ENCODE measurements at places on chromosomes 2 and 18.

DNA sequence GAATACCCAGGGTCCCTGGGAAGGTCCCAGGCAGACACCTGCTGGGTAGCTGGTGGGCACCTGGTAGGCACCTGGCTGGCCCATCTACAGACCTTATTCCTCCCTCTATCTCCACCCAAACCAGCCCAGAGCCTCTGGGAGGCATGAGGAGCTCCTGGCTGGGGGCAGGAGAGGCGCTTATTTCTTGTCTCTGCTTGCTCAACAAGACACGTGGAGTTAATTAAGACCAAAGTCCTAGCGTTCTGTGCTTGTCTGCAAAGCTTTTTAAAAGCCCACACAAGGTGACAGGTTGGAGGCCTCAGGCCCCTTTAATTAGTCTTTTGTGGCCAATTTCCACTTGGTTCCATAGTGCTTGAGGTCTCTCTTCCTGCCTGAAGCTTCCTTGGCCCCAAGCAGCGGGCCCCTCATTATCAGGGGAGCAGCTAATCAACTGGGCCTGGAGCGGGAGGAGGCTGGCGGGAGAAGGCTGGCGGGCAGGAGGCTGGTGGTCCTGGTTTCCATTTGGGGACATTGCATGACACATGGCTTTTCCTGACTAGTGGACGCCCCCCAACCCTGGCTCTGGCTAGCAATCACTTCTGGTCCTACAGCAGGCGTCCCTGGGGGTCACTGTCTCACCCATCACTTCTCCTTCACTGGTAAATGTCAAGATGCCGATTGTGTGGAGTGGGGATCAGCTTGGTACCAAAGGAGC is 65.4 kb upstream of the HDAC4 start:
- no peak for DNase-seq

DNA sequence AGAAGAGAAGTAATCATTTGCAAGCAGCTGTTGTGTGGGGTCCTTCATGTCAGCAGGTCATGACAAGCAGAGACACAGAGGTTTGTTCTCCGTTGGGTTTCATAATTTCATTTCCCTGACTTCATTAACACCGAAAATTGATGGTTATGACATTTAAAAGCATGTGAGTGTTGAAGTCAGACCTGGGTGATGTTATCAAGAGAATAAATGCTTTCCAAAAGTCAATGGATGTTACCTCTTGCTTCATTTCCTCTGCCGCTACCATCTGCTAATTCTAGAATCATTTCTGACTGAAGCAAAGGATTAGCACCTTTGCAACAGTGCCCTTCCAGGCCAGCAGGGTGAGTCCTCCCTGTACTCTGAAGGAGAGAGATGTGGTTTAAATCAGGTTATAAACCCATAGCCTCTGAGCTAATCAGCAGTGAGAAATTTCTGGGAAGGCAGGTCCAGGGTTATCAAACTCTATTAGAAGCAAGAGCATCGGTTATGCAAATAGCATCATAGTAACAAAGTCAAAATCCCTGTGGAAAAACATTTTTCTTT is 446.2 kb downstream of the PIK3C3 start:
- no peak for DNase-seq

GRCh38 chr2:233093166-233093448 is 33.0 kb downstream of the INPP5D start:
- DNase-seq: no peak

GRCh38 chr2:151775057-151775740 is 40.9 kb upstream of the NEB start:
- DNase-seq: no peak

DNA sequence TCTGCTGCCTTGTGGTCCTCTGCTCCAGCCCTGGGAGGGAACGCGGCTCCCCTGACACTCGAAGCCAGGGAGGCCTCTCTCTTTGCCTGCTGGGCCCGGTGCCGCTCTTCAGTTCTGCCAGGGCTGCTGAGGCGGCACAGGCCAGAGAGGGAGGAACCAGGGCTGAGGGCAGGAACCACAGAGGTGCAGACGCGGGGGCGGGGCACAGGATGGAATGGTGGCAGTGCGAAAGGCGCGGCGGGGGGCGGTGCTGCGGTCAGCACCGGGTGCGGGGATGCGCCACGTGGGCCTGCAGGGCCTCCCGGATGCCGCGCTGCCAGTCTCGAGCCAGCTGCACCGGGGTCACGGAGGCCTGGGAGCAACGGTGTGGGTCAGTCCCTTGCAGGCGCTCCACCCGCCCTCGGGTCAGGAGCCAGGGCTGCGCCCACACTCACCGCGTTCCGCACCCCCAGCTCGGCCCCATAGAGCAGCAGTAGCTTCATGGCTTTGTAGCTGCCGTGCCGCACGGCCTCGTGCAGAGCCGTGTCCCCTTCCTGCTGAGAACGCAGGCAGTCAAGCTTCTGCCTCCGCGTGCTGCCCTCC is 4.4 kb downstream of the ANKRD23 start:
- DNase-seq: no peak

GRCh38 chr2:129757915-129758783 is 221.3 kb upstream of the RAB6C start:
- no peak for DNase-seq

DNA sequence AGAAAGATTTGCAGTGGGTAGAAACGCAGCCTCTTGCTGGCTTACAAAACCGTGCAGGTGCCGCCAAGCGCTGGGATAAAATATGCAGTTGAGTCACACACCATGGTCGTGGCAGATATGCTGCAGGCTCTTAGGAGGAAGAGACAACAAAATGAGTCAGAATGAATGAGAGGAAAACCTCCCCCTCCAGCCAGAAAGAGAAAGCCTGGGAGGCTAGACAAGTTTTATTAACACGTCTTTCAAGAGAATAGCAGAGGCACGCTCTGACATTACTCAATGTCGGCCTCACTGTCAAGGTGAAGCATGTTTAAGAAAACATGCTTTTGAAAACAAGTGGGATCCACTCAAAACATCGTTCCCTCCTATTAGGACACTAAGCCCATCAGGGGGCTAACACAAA is 37.1 kb upstream of the ZCCHC2 start:
- DNase-seq: no peak

DNA sequence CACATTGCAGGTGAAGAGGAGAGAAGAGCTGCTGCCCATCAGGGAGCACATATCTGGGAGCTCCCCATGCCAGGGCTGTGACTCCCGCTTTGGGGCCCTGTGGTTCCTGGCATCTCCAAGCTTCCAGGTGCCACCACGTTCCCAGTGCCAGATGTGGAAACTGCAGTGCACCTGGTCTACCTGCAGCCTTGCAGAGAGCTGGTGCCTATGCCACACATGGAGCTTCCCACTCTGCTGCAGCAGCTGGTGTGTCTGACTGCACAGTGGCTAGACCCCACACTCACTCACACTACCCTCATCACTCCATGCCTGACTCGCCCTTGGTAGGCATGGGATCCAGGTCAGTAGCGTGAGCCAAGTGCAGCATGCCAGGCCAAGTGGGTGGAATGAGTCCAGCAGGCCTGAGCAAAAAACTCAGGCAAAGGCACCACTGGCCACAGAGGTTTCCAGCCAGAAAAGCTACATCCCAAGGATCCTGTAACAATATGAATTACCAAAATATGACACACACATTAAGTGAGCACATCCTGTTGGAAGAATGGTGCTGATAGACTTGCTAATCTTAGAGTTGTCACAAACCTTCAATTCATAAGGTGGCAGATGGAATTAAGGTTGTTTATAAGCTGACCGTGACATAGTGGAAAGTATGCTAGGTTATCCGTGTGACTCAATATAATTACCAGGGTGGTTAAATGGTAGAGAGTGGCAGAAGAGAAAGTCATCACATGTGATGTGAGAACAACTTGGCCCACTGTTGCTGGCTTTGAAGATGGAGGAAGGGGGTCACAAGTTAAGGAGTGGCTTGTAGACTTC is 150.9 kb downstream of the EHBP1 start:
- peak; percentile 29 for DNase-seq

DNA sequence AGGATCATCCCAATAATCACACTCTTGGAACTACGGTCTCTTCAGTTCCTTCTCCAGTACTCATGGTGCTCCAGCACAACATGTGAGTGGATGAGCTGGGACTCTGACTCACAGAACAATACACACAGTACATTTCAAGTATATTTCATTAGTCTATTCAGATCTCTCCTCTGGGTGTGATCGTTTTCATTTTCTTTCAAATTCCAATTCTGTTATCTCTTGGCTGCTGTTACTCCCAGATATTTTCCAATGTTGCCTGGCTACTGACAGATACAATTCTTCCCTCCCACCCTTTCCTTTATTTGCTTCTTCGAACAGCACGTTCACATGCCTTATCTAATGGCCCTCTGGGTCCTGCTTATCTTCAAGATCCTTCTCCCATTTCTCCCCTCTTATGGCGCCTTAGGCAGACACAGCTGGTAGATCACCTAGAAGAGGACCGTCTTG is 216.0 kb downstream of the ACKR3 start:
- no peak for DNase-seq

- DNase-seq: peak; percentile 14
Observed at GRCh38 chr18:71116535-71116934, 827.7 kb downstream of the SOCS6 start.

- no peak for DNase-seq
Observed at GRCh38 chr18:12625241-12625640, 32.7 kb downstream of the SPIRE1 start.

GRCh38 chr2:80112790-80113189 is 191.8 kb downstream of the LRRTM1 start:
- DNase-seq: no peak

DNA sequence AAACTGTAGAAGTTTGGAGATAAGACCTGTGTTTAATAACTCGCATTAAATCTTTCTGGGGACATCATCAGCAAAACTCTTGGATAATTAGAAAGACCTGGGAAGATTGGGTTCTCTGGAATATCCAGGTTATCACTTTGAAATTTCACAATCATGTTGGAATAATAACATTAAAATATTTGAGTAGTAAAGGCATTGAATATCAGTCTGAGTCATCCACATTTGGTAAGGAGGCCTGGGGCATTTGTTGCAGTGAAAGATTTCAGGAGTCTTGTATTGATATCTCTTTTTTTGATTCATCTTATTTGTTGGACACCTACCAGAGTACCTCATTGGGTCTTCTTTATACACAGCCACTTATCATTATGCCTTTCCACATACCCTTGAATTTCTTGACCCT is 95.9 kb downstream of the EPB41L5 start:
- DNase-seq: no peak

DNA sequence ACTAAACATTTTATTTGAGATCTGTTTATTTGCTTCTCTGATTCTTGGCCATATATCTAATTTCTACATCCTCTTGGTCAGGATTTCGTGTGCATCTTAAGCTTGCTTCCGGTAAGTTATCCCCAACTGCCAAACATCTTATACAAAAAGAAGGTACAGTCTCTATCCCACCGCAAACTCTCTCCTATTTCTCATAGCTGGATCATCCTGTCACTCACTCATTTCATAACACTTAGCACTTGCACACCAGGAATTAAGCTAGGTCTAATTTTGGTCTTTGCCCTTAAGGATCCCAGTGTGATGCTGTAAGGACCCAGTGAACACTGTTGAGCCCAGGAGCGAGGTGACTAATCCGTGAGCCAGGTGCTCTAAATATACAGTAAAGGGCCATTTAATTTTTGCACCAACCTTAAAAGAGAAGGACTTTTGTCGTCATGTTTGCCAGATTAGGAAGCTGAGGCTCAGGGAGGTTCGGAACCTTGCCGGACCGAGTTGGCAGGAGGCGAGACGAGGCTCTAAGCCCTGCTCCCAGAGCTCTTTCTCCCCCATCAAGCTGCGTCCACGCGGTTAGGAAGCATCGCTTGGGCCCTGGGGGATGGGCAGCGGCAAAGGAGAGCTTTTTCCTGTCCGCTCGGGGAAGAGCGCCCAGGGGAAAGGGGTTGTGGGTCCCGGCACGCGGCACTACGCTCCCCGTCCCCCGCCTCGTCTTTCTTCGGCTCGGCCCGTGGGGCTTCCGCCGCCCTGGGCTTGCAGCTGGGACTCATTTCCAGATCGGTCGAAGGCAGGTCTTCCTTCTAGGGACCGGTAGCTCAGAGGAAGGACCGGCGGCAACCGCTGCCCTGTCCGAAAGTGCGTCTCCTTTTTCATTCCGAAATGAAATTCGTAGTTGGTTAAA is 4.1 kb upstream of the ITPRIPL1 start:
- peak; percentile 47 for DNase-seq

DNA sequence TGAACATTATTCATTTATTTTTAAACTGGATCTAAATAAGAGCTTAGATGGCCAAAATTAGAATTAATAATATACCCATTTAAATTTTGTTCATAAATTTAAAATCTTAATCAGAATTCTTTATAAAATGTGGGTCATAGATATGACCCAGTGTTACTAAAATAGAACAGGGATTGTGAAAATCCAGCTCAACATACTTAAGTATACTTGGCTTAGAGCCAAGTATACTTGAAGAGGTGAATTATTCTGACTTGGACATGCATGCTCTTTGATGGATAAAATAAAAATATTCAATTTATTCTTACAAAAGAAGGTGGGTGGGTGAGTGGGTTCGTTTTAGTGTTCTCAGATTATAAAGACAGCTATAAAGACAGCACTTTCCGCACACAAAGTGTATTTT is 70.7 kb downstream of the SPOPL start:
- DNase-seq: no peak

DNA sequence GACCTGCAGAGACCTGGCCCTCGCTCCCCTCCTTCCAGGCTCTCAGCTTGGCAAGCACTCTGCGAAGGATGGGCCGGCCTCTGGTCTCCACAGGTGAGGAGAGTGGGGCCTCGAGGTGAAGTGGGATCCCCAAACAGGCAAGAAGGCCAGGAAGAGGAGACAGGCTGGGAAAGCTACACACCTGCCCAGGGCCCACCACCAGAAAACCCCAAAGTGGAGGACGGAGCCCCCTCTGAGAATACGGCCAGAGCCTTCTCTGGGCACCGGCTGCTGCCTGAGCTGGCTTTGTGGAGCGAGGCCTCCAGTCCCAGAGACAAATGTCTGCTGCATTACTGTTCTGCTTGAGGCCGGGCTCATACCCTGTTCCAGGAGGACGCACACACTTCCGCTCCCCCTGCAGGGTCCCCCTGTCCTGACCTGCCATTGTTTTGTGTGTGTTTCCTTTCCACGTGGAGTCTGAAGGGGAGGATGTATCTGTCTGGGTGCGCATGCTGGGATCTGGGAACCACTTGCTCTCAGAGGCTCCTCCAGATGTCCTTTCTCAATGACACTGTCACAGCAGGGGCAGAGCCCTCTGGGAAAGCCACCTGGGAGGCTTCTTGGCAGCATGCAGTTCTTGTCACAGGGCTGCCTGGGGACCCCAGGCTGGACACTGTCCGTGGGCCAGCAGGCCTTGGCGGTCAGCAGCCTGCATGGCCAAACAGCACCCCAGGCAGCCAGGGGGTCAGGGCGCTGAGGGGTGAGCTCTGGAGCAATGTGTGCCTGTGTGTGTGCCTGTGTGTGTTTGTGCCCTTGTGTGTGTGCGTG is 20.8 kb downstream of the KCNF1 start:
- DNase-seq: no peak

DNA sequence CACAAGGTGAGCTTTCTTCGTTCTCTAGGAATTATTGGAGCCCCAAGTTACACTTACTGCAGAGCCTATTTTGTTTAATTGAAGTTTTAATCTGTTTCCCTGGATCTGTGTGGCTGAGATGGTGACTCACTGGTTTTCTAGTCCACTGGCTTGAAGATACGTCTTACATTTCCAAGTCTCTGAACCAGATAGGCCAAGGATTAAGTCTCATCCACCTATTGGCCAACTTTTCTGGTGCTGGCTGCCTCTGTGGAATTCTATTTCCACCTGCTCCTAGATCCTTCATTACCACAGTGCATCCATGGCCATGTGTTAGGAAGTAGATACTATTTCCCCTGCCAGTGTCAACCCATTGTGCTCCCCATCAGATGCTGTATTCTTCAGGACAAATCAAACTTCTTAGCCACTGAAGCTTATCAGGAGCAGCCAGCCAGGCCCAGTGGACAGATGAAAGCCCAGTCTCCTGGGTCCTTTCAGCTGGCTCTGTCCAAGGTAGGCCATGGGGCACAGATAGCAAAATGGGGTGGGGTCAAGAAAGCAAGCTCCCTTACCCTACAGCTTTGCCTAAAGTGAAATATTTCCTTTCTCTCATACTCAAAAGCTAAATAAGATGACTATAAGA is 198.8 kb upstream of the TCF4 start:
- no peak for DNase-seq
